EH (cell line): ENCODE measurements at places on chromosomes 3 and 15.

- no peak for DNase-seq
These were observed 21.1 kb upstream of the EXOG start for GRCh38 chr3:38474928-38475605.

DNA sequence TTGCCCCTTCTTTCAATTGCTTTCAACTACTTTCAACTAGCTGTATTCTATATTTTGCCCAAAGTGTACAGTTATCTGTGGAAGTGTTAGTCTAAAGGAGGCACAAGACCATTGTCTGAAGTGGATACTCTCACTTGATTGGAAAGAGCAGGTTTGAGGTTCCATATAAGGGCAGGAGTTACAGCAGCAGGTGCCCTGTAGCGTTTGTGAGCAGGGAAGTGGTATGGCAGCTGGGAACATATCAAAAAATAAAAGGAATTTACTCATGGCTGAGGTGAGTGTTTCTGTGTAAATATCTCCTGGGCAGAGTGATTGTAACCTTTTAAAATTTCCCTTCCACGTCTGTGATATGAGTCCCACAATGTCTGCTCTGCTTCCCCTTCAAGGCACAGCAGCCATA, 38.5 kb upstream of the DNAJC13 start:
- DNase-seq: no peak

DNA sequence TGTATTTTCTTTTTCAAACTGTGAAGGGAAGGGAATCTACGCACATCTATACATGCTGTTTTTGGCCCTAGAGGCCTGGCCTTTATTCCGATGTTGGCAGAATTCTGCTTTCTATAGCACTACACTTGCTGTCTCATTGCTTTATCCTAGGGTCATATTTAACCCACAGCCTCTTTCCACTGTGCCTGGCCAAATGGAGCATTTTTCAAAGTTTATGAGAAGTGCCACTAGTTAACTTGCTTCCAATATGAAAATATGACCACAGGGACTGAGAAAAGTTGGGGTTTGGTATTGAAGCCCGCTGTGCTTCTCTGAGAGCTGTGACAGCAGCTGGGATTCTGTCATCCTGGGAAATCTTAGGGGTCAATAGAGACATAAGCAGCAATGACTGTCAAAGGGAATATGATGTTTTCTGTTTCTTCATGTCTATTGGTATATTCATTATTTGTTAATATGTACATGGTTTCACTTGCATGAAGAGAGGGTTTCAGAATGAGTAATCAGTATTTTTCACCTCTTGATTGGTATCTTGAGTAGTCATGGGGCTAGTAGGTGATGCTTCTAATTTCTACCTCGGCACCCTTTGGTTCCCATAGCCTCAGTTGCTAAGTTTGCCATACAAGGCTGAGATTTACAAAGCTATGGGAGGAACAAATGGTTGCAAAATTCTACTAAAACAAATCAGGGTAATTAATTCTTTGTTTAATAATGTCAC, 275.8 kb upstream of the RBMS3 start:
- no peak for DNase-seq

DNA sequence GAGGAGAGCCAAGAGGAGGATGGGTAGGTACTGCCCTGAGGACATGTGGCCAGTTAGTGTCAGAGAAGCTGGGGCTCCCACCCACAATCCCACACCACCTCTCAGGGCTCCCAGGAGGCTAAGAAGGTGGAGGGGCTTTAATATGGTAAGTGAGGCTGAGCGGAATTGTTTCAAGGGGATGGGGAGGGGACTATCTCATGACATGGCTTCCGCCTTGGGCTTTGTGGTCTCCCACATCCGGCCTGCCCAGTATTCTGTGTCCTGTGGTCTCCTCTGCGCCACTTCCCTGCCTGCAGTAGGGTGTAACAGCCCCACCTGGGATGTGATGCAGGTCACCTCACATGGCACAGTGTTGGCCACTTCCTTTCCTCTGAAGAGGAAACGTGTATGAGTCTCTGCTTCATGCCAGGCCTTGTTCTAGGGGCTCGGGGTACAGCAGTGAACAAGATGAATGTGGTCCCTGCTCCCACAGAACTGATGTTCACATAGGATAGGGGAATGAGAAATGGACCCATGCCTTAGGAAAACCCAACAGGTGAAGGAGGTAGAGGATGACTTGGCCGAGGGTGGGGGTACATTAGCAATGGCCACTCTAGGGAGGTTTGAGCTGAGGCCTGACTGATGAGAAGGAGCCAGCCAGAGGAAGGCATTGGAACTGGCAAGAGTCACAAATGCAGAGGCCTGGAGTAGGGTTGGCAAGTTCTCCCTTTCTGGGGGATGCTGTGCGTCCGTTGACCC, 3.2 kb downstream of the NEIL1 start:
- no peak for DNase-seq

DNA sequence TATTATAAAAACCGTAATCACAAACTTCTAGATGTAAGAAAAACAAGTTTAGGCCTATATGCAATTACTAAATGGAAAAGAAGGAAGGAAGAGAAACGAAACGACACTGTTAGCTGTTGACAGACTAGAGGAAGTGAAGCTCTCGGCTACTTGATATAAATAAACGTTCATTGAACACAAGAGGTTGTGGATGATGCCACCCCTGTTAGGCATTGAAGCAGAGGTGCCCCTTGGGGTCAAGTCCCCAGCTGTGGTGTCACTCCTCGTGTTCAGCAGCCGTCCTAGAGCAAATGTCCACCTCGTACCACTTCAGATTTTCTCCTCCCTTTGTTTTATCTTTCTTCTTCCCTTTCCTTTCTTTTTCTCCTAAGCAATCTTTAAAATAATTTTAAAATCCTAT, 146.5 kb upstream of the UBE2E1 start:
- no peak for DNase-seq

- no peak for DNase-seq
These were observed 507.6 kb downstream of the FHIT start for GRCh38 chr3:60743631-60744164.

GRCh38 chr3:32392536-32393302, 1.1 kb downstream of the CMTM7 start:
- peak; percentile 79 for DNase-seq

GRCh38 chr3:122773944-122774509, 19.6 kb downstream of the HSPBAP1 start:
- no peak for DNase-seq

GRCh38 chr15:86237111-86237500, 157.4 kb downstream of the AGBL1 start:
- DNase-seq: no peak
